ENCODE measurements at places on chromosomes 6 and 20.
A peak's percentile ranks its signal among the peaks of the same experiment; 100 is the strongest.

- DNase-seq: no peak
Measured at GRCh38 chr6:25878721-25879322, 4.8 kb upstream of the SLC17A3 start.

- no peak for DNase-seq
Measured at GRCh38 chr6:162710936-162711335, 16.6 kb downstream of the PRKN start.

GRCh38 chr20:48592107-48592940 is 235.5 kb downstream of the PREX1 start:
- no peak for DNase-seq

DNA sequence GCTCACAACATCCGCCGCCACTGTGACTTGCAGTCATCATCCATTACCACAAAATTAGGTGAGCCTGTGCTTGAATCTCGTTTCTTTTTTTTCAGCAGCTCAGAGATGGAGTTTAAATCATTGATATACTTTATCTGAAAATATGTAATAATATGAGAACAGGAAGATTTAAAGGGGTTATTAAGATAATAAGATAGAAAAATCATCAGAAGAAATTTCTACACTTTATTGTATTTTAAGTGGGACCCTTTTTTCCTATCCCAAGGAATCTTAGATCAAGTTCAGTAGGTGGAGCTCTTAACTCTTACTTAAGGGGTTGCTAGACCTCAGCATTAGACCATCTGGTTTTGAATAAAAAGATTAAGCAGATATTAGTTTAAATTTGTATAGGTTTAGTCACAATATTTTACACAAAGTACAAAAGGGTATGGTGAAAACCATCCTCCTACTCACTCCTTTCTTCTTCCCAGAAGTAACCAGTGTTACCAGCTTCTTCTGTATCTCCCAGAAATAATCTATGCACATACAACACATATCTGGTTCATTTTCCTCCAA is 9.4 kb upstream of the NCOA7 start:
- no peak for DNase-seq

DNA sequence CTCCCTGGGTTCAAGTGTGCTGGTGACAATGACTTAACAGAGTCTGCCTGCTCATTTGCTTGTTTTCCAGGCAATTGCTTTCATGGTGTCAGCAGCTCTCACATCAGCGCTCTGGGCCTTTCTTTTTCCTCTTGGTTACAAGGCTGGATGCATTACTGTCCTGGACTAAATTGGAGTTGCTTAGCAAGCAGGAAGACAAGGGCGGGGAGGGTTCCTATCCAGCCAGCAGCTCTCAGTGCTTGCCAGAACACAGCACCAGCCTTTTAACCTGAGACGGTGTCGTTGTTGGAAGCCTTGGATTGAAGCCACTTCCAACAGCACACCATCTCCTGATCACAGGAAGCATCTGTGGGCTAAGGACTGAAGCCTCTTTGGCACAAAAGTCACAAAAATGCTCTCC is 606.9 kb downstream of the CDH26 start:
- DNase-seq: no peak

- peak; percentile 47 for DNase-seq
Measured at GRCh38 chr6:166942393-166943168, 13.8 kb downstream of the RNASET2 start.

DNA sequence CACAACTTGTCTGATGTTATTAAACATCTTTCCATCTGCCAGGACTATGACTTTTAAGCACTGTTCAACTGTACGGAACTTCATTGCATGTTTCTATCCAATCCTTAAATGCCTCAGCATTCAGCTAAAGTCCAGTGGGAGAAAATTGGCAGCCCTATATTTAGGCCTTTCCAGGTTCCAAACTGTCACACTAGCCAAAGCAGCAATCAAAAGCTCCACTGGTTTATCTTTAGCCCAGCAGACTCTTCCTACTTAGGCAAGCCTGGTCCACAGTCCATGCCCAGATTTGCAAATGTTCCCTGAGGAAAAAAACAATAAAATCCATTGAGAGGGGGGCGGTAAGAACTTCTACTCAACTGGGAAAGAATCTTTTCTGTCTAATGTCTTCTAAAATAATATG is 349.1 kb upstream of the GJE1 start:
- DNase-seq: no peak

GRCh38 chr6:6285679-6286078 is 34.8 kb downstream of the F13A1 start:
- DNase-seq: no peak
